ENCODE measurements at places on chromosomes 16 and 17.

DNA sequence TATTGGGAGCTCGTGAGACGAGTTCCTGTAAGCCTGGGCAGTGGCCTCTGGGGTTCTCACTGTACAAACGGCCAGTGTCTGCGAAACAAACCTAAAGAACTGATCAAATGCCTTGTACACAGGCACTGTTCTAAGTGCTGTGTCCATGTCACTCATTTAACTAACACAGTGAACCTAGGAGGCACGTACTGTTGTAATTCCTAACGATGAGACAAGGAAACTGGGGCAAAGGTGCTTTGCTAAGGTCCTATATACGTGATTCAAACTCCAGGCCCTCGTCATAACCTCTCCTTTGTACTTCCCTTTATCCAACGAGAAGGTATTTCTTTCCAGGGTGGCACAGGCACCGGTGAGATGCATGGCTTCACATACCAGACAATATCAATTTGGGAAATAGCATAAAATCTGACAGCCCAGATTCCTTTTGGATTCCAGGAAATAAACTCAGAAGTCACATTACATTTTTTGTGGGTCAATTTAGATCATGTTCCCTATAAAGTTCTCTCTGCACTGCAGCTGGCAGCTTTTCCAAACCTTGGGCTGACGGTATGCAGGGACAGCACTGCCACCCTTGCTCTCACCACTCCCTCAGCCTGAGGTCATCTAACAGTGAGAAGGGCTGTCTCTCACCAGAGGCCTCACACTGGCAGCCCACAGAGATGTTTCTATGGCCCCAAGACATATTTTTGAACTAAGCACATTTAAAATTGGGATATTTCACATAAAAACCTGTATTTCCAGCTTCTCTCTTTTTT, 18.3 kb downstream of the GLYR1 start:
- no peak for DNase-seq

GRCh38 chr17:43129671-43130010, 4.5 kb upstream of the BRCA1 start:
- DNase-seq: no peak

GRCh38 chr16:2331199-2331930, 9.2 kb downstream of the ABCA3 start:
- no peak for DNase-seq

- DNase-seq: no peak
Observed at GRCh38 chr17:1553354-1554266, 9.0 kb downstream of the PITPNA start.

DNA sequence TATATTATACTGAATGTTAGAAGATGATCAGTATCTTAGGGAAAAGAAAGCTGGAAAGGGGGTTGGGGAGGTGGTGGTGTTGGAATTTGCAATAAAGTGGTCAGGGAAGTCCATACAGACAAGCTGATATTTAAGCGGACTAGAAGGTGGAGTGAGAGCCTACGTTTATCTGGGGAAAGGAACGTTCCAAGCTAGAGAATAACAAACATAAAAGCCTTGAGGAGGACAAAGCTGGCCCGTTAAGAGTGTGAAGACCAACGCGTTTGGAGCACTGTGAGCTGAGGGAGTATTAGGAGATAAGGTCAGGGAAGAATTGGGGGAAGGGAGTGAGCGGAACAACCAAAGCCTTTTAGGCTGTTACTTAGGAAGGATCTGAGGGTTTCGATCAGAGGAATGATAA, 1.4 kb downstream of the DDX42 start:
- no peak for DNase-seq

GRCh38 chr16:27756206-27756970, 206.4 kb downstream of the KATNIP start:
- no peak for DNase-seq
